ELR (cell line): ENCODE measurements at places on chromosomes 1 and 21.

DNA sequence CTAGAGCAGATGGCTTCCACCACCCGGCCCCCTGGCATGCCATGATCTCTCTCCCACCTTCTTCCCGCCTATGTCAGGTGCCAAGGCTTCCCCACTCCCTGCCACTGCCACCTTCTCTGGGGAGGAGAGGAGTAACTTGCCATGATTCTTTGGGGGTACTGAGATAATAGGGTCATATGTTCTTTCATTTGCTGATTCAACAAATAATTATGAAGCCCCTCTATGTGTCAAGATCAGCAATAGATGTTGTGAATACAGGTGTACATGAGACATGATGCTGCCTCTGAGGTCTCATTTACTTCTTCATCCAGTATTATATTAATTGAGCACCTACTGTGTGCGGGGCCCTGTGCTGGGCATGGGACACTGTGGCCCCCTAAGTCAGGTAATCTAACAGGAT is 6.0 kb upstream of the VWA5B1 start:
- DNase-seq, result no peak

DNA sequence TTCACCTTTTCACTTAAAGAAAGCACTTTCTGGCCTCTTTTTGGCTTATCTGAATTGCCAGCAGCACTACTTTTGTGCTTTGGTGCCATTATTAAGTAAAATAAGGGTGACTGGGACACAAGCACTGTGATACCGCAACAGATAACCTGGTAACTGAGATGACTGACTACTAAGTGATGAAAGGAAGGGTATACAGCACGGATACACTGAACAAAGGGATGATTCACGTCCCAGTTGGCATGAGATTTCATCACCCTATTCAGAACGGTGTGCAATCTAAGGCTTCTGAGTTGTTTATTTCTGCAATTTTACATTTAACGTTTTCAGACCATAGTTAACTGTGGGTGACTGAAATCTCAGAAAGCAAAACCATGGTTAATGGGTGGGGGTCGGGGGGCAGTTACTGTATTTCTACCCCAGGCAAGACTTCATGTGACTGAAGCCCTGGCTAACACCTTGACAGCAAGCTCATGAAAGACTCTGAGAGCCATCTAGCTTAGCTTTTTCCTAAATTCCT is 102.8 kb downstream of the CLIC6 start:
- DNase-seq, result peak; percentile 84

DNA sequence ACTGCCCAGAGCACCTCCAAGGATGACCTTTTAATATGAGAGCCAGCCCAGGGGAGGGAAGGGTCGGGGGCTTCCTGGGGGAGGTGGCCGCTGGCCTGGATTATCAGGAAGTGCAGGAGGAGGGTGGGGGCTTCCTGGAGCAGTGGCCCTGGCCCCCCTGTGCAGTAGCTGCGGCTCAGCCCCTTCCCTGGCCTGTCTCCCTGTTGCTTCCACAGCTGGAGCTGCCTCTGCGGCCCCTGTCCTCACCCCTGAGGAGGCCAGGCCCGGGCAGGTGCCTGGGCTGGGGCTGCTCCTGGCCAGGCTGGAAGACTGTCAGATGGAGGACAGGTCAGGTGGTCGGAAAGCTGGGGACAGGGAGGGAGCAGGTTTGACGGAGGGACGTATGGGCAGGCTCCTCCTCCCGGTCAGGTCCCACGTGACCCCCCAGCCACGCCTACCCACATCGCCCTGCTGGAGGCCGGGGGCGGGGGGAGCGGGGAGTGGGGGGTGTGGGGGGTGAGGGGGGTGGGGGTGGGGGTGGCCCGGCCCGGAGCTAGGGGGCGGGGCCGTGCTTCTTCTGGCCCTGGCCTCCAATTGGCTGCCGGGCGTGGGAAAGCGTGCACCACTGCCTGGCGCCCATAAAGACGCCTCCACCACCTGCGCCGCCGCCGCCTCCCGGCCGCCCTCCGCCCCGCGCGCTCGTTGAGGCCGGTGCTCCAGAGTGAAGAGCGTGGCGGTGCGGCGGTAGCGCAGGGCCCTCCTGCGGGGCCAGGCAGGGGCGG is 10.2 kb upstream of the TNFRSF14 start:
- DNase-seq, result peak; percentile 80

DNA sequence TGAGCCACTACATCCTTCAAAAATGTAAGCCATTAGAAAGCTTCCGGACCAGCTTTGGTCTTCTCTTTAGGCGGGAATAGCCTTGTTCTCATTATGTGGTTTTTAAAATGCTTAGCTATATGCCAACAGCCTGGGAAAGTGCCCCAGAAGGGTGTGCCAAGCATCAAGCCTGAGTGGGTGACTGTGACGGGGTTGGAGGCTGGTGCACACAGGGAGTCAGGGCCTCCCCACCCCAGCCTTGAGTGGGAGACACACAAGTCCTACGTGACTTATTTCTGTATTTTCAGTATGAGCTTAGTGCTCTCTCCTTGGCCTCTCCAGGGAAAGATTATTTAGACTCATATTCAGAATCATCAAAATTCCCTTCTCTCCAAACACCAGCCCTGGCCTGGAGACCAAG is 9.8 kb downstream of the UBASH3A start:
- DNase-seq, result no peak

- DNase-seq, result no peak
Observed at GRCh38 chr21:45223236-45224185, 64.2 kb downstream of the POFUT2 start.

DNA sequence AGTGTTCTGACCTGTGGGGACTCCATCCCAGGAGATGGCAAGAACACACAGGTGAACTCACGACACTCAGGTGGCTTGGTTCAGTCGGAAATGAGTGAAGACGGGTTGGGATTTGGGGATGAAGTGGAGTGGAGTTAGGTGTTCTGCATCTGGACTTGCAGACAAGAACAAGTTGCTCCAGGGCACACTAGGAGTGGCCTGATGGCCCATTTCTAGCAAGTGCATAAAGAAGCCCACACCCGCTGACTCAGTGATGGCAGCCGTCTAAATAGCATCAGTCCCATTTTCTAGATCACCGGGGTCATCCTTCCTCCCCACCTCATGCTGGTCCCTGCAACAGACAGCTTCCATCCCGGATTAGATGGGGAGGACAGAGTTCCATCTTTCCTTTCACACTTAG is 278.4 kb downstream of the C1orf94 start:
- no peak for DNase-seq

DNA sequence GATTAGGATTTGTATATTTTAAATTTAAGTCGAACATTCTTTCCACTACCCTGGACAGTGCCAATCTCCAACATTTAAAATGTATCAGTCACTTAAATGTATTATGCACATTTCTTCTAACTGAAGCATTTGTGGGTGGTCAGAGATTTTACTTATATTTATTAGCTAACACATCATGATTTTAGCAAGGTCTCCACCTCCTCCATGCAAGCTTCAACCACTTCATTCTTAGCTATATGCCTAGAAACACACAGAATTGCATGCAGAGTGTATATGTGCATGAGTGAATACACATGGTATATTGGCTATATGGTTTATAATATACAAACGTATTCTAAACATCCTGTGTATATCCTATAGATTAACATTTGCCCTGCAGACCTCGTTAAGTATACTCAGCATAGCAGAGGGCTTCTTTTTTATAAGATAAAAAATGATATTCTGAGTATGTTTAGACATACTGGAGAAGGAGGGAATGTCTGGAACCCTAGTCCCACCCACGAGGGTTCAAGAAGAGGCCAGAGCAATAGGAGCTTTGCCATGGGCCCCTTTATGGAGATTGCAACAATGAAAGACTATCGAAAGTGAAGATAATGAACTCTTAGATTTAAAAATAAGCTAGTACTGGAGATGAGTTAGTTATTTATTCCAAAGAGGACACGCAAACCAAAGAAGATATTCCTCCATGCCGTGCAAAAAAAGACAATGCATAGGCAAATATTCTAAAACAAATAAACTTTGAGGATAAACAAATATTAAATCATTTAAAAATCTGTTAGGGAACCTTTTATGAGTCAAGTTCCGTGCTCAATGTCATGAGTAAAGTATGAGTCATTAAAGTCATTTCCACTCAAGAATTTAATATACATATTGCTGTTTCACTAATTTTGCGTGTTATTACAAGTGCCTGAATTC is 480.4 kb downstream of the SIPA1L2 start:
- peak; percentile 84 for DNase-seq

- no peak for DNase-seq
Observed at GRCh38 chr1:145707183-145707867, at the start of gene PDZK1. PDZK1 (minus strand) TSS chr1:145707368; CDS start chr1:145688021, 19,347 bp downstream.

DNA sequence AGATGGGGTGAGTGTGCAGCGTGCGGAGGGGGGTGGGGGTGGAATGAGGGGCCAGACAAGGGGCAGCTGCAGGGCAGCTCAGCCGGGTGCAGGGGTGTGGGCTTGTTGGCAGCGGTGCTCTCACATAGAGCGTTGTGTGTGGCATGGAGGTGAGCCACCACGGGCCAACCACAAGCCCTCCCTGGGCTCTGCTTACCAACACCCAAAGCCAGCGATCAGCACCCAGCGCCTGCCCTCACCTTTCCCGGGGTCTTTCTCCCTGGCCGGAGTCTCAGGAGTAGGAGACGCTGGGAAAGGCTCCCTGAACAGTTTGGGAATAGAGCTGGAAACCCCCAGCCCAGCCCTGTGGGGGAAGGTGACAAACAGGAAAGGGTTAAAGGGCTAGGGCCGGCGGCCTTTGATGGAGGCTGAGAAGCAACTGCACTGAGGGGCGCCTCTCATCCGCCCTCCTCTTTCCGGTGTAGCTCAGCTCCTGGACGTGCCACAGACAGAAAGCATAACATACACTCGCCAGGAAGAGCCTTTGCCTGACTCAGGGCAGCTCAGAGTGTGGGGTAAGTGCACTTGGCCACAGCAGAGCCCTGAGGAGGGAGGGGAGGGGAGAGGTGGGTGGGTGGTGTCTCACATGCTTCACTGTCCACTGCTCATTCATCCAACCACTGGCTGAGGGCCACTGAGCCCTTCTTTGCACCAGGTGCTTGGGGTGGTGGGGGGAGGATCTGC is 577 bp downstream of the IKBKE start:
- DNase-seq, result peak; percentile 89

DNA sequence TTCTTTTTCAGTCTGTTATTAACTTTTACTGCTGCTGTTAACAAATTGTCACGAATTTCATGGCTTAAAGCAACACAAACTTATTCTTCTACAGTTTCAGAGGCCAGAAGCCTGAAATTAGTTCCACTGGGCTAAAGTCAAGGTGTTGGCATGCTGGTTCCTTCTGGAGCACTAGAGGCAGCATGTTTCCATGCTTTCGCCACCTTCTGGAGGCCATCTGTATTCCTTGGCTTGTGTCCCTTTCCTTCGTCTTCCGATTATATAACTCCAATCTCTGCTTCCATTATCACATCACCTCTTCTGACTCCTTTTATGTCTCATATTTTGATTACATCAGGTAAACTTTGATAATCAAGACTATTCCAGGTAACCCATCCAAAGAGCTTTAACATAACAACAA is 1742.1 kb downstream of the BRINP3 start:
- no peak for DNase-seq

DNA sequence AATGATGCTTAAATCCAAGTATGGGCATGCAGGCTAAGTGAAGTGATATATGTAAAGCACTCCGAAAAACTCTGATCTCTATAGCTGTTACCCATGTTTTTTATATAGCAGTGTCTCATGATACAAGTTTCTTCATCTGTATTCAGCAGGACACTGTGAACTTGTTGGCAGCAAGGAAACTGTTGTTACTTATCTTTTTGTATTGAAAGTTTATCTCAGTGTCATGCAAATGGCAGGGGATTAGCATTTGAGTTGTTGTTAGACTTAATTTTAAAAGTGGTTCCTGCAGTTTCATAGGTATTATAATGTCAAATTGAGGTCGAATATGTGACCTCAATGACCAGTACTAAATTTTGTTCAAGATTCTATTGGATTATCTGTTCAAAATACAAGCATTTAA is 47.9 kb downstream of the NCAM2 start:
- DNase-seq, result no peak

DNA sequence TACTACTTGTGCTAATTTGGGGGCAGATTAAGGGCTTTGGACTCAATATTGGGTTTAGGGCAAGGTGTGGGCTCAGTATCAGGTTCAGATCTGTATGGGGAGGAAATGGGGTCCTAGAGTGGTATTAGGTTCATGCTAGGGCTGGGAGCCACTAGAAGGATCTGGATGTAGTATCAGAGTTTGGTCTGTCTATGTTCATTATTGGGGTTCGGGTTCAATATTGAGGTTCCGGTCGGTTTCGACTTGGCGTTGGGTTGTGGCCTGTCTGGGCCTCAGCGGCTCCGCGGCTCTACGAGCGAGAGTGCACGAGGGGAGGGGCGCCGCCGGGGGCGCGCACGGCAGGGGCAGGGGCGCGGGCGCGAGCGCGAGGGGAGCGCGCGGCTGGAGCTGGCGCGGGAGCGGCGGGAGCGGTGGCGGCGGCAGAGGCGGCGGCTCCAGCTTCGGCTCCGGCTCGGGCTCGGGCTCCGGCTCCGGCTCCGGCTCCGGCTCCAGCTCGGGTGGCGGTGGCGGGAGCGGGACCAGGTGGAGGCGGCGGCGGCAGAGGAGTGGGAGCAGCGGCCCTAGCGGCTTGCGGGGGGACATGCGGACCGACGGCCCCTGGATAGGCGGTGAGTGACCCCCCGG is at the start of gene PTPRF:
PTPRF (plus strand) TSS at position 401 of the 624 bp plus-strand sequence. CDS start 14,193 bp downstream, outside the sequence.
- peak; percentile 77 for DNase-seq

GRCh38 chr21:43688906-43689305 is 29.5 kb downstream of the RRP1B start:
- no peak for DNase-seq

DNA sequence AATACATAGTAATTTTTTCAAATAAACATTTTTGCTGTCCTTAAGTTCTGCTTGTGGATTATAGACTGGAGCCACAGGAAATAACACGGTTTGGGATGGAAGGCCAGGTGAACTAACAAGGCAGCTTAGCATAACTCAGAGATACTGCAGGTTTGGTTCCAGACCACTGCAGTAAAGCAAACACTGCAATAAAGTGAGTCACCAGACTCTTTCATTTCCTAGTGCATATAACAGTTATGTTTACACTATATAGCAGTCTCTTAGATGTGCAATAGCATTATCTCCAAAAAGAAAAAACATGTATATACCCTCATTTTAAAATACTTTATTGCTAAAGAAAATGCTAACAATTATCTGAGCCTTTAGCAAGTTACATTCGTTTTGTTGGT is 22.0 kb downstream of the LRRC42 start:
- DNase-seq, result peak; percentile 32

GRCh38 chr1:168861421-168862004 is 132.5 kb upstream of the DPT start:
- no peak for DNase-seq

GRCh38 chr21:42467140-42467983 is 28.7 kb downstream of the RSPH1 start:
- peak; percentile 17 for DNase-seq

GRCh38 chr21:25127007-25127406 is 480.3 kb downstream of the MRPL39 start:
- no peak for DNase-seq

DNA sequence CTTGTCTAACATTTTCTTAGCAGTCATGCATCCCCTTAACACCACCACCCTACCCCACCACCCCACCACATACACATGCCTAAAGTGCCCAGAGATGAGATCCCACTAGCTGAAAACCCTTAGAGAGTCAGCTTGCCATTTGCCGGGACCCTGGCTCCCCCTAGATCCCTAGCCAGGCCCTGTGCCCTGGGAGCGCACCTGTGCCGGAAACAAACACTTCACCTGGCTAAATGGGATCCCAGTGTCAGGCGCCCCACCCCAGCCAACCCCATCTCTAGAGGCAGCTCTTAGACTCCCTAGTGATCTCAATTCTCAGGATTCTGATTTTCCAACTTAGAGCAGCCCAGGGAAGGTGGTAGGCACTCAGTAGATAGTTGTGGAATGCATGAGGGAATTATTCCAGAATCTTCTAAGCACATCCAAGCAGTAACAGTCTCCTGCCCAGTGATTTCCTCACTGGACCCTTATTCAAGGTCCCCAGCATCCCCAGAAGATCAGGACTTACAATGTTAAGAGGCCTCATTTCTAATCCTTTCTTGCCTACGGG is 105.2 kb downstream of the LAMC2 start:
- DNase-seq, result no peak
